ENCODE measurements at places on chromosomes 3 and 15.

GRCh38 chr3:129577366-129577765, 29.1 kb downstream of the PLXND1 start:
- DNase-seq = no peak

GRCh38 chr15:31309893-31310606, 16.6 kb upstream of the KLF13 start:
- no peak for DNase-seq

GRCh38 chr15:48413304-48413703, 82.1 kb downstream of the DUT start:
- no peak for DNase-seq

DNA sequence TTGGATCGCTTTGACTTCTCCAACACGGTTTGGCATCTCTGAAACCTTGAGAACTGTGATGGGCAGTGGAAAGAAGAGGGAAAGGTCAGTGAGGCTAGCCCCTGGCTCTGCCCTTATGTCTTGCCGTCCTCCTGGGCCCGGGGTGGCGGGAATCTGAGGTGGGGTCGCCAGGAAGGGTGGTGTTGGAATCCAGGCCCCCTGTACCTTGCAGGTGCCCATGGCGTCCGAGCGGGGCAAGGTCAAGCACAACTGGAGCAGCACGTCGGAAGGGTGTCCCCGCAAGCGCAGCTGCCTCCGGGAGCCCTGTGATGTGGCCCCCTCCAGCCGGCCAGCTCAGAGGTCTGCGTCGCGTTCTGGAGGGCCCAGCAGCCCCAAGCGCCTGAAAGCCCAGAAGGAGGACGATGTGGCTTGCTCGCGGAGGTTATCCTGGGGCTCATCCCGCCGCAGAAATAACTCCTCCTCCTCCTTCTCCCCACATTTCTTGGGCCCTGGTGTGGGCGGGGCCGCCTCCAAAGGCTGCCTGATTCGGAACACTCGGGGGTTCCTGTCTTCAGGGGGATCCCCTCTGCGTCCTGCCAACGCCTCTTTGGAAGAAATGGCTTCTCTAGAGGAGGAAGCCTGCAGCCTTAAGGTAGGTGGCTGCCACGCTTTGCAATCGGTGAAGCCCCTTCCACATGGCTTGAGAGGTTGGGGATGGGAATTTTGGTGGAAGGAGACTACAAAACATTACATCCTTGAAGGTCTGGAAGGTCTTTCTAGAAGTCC, 907 bp downstream of the TATDN2 start:
- DNase-seq = no peak

DNA sequence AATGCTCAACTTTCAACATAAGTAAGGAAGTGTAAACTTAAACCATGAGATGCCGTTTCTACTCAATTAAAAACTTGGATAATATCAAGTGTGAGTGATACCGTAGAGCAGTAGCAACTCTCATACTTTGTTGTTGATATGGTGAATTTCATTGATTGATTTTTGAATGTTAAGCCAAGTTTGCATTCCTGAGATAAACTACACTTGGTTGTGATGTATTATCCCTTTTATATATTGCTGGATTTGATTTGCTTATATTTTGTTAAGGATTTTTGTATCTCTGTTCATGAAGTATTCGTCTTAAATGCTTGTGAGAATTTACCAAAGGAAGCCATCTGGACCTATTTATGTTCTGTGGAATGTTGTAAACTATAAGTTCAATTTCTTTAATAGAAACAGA, 21.7 kb downstream of the SLMAP start:
- no peak for DNase-seq

DNA sequence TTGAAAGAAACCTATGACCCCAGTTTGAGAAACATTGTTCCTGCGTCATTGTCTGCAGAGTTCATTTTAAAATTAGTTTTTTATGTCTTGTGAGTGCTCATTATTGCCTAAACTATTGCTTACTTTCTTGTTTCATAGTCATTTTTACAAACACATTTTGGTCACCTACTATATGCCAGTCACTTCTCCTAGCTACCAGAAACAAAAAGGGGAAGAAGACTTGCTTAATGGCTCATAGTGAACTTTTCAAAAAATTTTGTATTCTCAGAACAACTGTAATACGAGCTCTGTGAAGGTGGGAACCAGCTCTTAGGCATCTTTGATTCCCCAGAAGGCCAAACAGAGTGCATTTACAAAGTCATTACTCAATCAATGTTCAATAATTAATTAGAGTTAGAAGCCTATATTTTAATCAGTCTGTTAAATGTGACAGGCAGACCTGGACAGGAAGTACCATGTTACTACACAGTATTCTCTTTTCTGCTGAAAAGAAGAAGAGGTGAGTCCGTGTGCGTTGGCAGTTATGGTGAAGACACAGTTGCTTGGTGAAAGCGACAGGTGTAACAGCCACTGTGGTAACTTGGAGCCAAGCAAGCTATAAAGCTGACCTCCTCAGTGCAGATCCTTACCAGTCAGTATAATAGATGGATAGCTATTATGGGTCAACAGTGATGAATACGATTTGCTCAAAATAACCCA, 46.6 kb downstream of the DPPA2 start:
- no peak for DNase-seq

- DNase-seq = no peak
These were observed 69.7 kb downstream of the MRPL46 start for GRCh38 chr15:88397506-88397905.

DNA sequence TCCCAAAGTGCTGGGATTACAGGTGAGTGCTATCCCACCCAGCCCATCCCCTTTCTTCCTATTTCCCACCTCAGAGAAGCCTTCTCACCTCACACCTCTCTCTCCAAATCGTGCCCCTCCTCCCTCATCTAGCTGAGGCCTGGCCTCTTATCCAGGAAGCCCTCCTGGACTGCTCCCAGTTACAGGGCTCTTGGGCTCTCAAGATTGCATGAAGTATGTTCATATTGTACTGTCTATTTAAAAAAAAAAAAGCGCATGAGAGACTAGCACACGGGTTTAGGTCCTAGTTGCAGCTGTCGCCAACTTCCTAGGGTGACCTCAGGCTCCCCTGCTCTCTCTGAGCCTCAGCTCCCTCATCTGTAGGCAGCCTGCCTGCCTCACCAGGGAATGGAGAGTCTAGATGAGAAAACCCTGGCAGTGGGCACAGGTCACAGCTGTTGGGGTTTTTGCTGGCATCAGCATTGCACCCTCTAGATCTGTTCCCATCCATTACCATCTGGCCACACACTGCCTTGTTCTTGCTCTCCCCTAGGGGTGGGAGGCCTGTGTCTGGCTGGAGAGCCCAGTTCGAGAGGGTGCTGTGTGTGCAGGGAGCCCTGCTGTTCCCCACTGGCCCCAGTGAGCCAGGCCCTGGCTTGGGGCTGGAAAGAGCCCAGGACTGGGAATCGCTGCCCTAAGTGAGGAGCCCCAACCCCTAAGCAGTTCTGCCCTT, 24.2 kb upstream of the C15orf39 start:
- DNase-seq = no peak

- no peak for DNase-seq
These were observed 10.0 kb upstream of the SEMA3B start for GRCh38 chr3:50258979-50259378.

GRCh38 chr15:79171320-79172031, 80.9 kb upstream of the RASGRF1 start:
- DNase-seq = no peak

GRCh38 chr3:45064512-45065372, 38.6 kb downstream of the CLEC3B start:
- DNase-seq = no peak

GRCh38 chr3:61602466-61602865, 41.1 kb downstream of the PTPRG start:
- no peak for DNase-seq

DNA sequence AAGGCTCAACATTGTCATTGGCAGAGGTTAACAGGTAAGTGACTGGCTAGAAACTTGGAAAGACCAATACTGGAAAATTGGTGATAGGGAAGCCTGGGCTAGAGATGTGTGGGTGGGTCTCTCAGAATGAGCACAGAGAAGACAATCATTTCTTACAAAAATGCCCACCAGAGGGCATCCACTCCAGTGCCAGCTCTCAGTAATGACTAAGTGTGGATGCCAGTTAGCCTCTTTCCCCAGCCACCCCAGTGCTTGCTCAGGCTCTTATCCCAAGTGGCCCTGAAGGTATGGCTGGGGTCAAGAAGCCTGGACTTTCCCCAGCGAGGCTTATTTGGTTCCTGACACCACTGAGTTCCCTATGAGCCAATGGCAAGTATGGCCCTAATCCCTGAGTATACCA, 115.9 kb upstream of the ST8SIA2 start:
- no peak for DNase-seq
